ENCODE measurements at places on chromosomes 2 and 18.

DNA sequence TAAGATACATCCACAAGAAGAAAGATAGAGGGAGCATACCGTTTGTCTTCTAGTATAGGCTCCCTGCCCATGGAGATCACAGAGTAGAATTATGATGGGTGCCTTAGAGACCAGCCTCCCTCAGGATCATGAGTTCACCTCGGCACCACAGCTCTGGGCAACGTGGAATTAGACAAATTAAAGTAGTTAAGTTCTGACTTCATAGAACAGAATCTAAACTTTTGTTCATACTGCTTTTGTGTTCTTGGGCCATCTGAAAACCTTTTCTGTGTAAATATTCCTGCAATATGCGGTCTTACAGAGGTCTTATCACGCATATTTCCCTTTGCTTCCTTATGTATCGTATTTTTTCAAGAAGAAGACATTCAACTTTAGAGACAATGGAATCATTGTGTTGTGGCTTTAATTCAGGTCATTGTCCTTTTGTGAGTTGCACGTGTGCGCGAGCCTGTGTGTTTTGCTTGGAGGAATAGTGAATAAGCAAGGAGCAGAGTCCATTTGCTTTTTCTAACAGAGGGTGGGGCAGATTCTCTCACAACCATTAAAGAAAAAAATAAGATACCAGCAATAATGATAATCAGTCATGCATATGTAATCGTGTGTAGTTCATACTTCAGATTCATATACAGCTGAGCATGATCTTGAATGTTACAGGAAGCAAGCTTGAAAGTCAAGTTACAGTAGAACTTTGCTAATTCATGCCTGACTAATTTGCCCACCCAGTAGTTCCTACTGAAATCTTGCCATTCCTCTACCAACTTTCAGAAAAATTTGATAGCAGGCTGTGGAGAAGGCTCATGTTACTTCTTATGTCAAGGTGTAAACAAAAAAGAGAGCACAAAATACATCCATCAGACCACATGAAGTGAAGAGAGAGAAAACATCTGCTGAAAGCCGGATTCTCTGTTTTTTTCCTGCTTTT is 243.6 kb downstream of the NEDD4L start:
- DNase-seq, result no peak

- DNase-seq, result no peak
Measured at GRCh38 chr2:174776675-174777074, 12.4 kb upstream of the CHRNA1 start.

DNA sequence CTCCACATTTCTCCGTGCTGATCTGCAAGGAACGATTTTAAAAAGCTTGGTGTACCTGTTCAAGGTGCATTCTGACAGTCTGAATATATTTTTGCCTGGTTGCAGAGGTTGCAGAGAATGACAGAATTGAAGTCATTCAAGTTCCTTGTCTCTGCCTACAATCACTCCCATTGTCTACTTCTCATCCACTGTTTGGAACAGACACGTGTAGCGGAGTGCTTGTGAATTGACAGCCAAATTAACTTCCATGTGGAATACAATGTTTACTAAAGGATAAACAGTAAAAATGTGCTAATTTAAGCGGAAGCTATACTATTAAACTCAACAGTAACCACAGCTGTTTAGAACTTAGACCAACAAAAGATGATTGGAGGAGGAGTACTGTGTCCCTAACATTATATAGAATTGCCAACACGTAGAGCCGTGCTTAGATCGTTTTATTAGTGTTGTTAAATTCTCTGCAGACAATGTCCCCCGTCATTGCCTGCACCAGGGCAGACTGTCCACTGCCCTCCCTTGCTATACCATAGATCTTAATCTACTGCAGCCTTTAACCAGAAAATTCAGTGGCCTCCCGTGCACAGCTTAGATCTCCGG is 87.3 kb upstream of the ZCCHC2 start:
- DNase-seq, result no peak

GRCh38 chr2:59798687-59799232 is 754.7 kb downstream of the BCL11A start:
- no peak for DNase-seq
